Activated naive CD8-positive, alpha-beta T cell treated with anti-CD3 and anti-CD28 coated beads, Interleukin-2, amount 10 ng/mL, durations not matched to agents 7 days and 5 days (primary cell): ENCODE measurements at places on chromosomes 7 and 10.

DNA sequence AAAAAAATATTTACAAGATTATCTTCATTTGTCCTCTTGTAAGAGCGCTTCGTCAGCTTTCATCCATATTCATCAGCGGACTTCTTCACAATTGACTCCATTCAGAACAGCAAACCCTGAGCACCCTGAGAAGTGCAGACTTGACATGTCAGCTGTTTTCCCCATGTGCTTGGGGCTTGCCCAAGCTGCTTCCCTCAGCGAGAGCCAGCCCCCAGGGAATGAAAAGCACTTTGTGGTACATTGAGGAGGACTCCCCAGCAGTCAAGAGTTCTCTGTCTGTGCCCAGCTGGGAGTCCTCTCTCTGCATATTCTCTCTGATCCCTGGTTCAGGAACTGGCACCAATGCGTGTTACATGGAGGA, 22.7 kb downstream of the HKDC1 start:
- no peak overlapping the region for H3K27ac ChIP-seq
- no peak overlapping the region for H3K4me3 ChIP-seq
- no peak for DNase-seq
- peaks cover 10% of the 10 kb centered on the region for H3K4me1 ChIP-seq

DNA sequence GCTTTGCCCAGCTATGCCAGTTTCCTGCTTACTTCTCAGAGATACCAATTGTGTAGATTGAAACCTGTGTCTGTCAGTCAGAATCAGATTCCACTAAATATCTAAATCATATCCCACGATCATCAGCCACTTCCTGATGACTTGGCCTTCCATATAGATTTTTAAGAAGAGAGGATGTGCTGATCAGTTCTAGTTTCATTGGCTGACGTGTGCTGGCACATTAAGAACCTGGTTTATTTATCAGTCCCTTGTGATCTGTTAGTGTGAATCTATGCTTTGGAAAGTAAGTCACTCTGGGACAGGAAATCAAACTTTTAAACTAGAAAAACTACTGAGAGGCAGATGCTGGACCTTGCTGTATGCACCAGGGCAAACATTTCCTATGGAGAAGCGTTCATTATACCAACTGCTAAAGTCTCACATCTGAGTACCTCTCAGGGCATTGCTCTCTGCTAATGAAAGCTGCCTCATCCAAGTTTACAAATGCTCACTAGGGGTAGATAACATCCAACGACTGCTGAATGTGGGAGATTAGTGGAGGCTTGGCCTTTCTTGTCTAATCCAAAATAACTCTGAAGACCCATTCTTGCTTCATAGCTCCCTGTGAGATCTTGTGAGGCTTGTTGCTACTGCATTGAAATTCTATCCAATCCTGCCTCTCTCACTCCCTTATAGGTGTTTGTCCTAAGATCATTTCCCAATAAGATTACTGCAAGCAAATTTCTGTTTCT, 109.1 kb downstream of the ARL4A start:
- no peak for DNase-seq
- peaks cover 4% of the 10 kb centered on the region for H3K27me3 ChIP-seq
- peaks cover 4% of the 10 kb centered on the region for H3K4me1 ChIP-seq
- H3K4me3 ChIP-seq = no peak overlapping the region

GRCh38 chr7:155198196-155198892, 99.3 kb upstream of the INSIG1 start:
- H3K36me3 ChIP-seq = peaks cover 1% of the 10 kb centered on the region
- DNase-seq = no peak
- H3K4me1 ChIP-seq = no peaks in the 10 kb centered on the region
- H3K4me3 ChIP-seq = no peak overlapping the region

- no peaks in the 10 kb centered on the region for H3K4me1 ChIP-seq
- no peak overlapping the region for H3K27ac ChIP-seq
- H3K27me3 ChIP-seq = peaks cover 6% of the 10 kb centered on the region
Observed at GRCh38 chr7:107836237-107837144, 33.5 kb upstream of the SLC26A3 start.

DNA sequence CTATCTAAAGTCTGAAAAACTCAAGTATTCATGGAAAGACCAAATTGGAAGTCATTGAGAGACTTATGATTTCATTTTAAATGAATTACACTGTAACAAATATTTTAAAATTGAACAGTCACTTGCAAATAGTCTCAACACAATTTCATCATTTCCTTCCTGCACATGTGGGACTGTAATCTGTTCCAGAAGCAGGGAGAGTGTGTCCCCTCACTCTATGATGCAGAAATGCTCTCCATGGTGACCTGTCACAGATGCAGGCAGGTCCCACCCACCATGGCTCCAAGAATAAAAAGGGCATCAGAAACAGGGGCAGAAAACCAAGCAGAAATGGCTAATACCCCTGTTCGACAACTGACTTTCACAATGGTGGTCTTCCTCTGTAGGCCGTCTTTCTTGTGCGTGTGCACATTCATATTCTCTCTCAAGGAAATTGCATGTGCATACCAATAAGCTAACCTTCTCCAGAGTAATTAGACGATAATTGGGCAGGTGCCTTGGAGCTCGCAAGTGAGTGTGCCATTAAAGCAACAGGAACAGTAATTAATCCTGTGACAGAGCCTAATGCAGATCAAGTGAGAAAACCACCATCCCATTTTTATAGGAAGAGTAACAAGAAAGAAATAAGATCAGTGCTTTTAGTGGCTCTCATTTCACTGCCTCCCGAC, 170.9 kb downstream of the ZMYND11 start:
- peaks cover 14% of the 10 kb centered on the region for H3K4me1 ChIP-seq
- H3K4me3 ChIP-seq = no peak overlapping the region
- H3K27ac ChIP-seq = no peak overlapping the region
- no peaks in the 10 kb centered on the region for H3K36me3 ChIP-seq

DNA sequence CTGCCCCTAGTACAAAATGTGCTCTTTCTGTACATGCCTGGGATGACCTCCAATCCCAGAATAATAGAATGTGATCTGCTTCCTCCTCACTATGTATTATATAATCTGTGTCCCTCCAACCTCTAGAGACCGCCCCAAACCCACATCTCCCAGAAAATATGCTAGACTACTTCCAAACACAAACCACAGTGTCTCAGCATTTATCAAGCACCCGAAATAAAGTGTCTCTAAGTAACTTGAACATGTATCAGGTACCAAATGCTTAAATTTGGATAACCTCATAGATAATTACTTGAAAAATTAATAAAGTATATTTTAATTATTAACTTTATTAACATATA, 16.1 kb downstream of the LYZL1 start:
- no peak for DNase-seq
- H3K27me3 ChIP-seq = peaks cover 14% of the 10 kb centered on the region
- no peak overlapping the region for H3K27ac ChIP-seq
- no peaks in the 10 kb centered on the region for H3K36me3 ChIP-seq
- H3K4me1 ChIP-seq = peaks cover 5% of the 10 kb centered on the region
- H3K4me3 ChIP-seq = peak overlapping the region; percentile 75

- H3K27ac ChIP-seq = no peak overlapping the region
- H3K4me3 ChIP-seq = no peak overlapping the region
- H3K27me3 ChIP-seq = peaks cover 4% of the 10 kb centered on the region
- H3K4me1 ChIP-seq = no peaks in the 10 kb centered on the region
Observed at GRCh38 chr10:103835096-103836050, 20.0 kb downstream of the SH3PXD2A start.

DNA sequence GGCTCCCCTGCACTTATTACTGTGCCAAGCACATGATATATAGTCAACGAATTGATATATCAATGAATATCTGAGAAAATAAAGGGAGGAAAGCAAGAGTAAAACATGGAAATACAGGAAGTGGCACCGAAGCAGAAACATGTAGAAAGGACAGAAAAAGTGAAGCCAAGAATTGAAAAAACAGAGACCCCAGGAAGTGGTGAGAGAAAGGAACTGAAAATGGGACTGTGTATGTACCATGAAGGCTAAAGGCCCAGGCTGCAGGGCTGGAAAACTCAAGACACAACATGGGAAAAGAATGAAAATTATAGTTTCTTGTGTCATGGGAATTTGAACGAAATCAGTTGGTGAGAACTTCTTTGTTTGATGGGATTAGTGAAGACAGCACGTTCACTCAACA, 60.6 kb downstream of the MAP3K8 start:
- H3K4me1 ChIP-seq = peaks cover 70% of the 10 kb centered on the region
- H3K27ac ChIP-seq = peak overlapping the region; percentile 59
- H3K27me3 ChIP-seq = peaks cover 2% of the 10 kb centered on the region
- peak overlapping the region; percentile 6 for H3K4me3 ChIP-seq

DNA sequence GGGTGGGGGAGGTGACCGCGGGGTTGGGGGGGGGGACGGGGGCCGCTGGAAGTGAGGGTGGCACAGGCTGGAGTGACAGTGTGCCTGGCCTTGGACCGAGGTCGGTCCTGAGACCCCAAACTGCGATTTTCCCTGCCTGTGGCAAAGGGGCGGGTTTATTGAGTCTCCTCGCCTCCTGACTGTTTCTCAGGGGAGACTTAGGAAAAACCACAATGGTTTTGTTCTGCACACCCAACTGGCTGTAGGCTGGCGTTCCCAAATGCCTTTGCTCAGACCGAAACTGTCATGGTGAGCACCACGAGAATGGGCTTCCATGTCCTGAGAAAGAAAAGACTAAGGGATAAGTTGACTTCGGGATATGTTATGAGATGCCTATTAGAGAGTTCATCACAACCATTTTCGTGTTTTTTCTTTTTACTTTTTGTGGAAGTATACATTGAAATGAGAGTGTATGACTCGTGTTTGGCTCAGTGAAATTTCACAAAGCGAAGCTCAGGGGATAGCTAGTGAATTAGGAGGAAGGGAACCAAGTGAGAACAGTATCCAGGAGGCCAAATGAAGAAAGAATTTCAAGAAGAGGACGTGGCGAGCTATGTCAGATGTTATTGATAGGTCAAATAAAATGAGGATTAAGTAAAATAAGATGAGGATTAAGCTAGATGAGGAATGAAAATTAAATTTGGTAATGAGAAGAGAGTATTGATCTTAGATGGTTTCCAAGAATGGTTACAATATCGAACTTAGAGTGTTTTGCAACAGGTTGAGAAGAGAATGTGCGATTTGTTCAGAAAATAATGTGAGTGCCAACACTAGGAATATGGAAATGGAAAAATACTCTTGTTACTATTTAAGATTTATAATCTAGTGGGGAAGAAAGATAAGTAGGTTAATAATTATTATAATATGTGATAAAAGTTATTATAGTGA, 918 bp downstream of the NET1 start:
- no peak for DNase-seq
- H3K4me1 ChIP-seq = peaks cover 2% of the 10 kb centered on the region
- H3K4me3 ChIP-seq = no peak overlapping the region
- H3K36me3 ChIP-seq = peaks cover 20% of the 10 kb centered on the region
- peaks cover 14% of the 10 kb centered on the region for H3K27me3 ChIP-seq
- no peak overlapping the region for H3K27ac ChIP-seq

- H3K27me3 ChIP-seq = peaks cover 2% of the 10 kb centered on the region
- H3K36me3 ChIP-seq = no peaks in the 10 kb centered on the region
- no peak overlapping the region for H3K27ac ChIP-seq
- DNase-seq = no peak
Observed at GRCh38 chr7:117312593-117313580, 10.0 kb downstream of the WNT2 start.

GRCh38 chr7:19051767-19052375, 65.6 kb downstream of the TWIST1 start:
- no peaks in the 10 kb centered on the region for H3K27me3 ChIP-seq
- no peak for DNase-seq
- no peaks in the 10 kb centered on the region for H3K4me1 ChIP-seq
- no peaks in the 10 kb centered on the region for H3K36me3 ChIP-seq
- H3K4me3 ChIP-seq = no peak overlapping the region
- H3K27ac ChIP-seq = no peak overlapping the region
